ENCODE measurements at places on chromosomes 13 and 19.

DNA sequence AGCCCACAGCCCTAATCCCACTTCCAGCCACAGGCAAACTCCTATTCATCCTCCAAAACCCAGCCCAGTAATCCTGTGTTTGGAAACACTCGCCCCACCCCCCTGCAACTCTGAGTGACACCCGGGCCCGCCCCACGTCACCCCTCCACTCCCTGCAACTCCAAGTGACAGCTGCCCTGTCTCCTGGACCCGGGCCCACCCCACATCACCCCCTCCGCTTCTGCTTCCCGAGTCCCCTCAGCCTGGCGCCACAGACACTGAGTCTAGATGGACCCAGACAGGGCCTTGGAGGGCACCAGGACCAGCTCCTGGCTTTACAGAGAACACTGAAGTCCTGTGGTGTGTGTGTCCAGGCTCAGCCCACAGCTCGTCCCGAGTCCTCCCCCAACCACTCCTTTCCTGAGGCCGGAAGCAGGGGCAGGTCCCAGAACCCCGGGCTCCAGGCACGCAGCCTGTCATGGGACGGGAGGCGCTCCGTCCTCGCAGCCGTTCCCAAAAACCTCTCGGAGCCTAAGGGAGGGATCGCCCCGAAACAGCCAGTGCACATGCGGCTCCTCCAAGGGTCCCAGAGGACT, 7.7 kb downstream of the REXO1 start:
- DNase-seq = no peak

DNA sequence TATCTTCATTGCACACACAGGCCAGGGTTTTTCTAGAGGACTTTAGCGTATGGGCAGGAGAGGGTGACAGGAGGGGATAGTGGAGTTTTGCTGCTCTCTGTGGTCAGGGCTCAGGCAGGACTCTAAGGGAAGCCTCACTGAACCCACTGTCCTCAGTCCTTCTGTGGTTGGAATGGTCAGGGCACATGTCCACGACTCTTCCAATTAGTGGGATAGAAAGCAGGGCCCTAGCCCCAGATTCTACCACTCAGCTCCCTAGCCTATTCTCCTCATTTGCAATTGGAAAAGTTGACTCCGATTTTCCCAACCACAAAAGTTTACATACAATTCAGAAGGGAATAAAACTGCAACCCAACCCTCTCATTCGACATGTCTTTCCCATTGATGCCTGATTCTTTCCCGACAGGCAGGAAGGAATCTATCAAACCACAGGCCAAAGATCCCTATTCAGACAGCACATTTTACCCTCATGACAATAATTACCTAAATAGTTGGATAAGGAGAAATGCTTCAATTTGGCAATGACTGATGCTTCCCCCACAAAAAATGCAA, 38.2 kb downstream of the TGDS start:
- DNase-seq = no peak

- no peak for DNase-seq
These were observed 454.3 kb downstream of the PCDH17 start for GRCh38 chr13:58085819-58086218.

DNA sequence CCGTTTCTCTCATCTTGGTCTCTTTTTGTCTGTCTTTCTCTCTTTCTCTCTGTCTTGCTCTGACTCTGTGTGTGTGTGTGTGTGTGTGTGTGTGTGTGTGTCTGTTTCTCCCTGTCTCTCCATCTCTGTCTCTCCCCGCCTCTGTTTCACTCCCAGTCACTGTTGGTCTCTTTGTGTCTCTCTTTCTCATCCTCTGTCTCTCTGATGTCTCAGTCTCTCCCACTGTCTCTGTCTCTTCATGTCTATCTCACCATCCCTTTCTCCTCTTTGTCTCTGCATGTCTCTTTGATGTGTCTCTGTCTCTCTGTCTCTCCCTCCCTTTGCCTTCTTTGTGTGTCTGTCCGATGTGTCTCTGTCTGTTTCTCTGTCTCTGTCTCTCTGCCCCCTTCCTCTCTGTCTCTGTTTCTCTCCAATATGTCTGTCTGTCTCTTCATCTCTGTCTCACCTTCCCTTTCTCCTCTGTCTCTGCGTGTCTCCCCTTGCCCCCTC, 2.5 kb downstream of the NFIC start:
- no peak for DNase-seq

DNA sequence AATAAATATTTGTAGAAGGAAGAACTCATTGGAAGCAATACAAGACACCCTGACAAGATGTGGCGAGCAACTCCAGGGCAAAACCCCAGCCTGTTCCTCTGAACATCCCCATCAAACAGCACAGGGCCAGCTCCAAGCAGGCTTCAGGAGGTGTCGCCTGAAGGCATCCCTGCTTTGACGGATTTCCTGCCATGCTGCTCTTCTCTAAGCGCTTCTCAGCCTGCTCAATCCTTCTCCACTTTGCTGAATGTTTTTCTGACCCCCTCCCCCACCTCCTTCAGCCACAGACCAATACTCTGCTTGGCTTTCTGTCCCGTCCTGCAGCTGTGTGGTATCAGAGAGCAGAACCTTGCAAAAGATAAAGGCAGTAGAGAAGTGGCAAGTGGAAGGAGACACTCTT, 28.4 kb downstream of the C19orf81 start:
- no peak for DNase-seq

DNA sequence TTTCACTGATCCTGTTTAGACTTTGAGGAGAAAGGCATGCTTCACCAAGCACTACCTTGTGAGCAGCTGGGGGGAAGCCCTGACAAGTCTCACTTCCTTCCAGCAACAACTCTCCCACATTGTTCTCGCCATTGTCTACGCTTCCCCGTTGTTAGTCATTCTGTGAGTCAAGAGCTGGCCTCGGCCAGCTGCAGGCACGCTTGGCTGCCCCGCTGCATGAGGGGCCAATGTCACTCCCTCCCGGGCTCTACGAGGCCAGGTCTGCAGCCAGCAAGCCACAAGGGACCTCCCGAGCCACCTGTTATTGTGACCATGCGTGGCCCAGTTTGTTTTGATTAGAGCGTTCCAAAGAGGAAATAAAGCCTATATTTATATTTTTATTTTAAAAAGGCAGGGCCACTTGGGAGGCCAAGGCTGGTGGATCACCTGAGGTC, 220.9 kb downstream of the FOXO1 start:
- DNase-seq = no peak

DNA sequence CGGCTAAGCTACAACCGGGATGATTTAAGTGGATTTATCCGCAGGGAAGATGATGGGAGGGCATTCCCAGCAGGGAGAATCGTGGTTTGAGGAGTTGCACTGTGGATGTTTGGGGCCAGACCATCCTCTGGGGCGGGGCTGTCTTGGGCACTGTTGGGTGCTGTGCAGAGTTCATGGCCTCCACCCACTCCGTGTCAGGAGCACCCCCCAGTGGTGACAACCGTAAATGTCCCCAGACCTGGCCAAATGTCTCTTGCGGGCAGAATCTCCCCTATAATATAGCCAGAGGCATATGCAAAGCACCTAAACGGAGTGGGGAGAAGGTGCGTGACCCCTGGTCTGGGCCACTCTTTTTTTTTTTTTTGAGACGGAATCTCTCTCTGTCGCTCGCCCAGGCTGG, 40.2 kb downstream of the SMIM24 start:
- no peak for DNase-seq

GRCh38 chr19:41965106-41965505, 6.0 kb upstream of the RABAC1 start:
- no peak for DNase-seq

DNA sequence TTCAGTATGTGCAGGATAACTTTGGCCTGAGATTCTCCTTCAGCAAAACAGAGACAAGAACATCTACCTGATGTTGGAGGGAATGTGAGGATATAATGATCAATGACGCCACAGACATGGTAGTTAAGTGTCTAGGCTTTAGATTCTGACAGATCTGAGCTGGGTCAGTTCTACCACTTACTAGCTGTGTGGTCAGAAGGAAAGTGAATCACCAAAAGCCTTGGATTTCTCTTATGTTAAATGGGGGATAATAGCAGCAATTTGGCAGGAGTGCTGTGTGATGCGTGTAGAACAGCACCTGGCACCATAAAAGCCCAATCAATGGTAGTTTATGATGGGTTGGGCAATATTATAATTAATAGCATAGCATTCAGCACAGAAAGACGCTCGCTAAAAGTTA, 41.7 kb downstream of the RXFP2 start:
- peak; percentile 45 for DNase-seq

DNA sequence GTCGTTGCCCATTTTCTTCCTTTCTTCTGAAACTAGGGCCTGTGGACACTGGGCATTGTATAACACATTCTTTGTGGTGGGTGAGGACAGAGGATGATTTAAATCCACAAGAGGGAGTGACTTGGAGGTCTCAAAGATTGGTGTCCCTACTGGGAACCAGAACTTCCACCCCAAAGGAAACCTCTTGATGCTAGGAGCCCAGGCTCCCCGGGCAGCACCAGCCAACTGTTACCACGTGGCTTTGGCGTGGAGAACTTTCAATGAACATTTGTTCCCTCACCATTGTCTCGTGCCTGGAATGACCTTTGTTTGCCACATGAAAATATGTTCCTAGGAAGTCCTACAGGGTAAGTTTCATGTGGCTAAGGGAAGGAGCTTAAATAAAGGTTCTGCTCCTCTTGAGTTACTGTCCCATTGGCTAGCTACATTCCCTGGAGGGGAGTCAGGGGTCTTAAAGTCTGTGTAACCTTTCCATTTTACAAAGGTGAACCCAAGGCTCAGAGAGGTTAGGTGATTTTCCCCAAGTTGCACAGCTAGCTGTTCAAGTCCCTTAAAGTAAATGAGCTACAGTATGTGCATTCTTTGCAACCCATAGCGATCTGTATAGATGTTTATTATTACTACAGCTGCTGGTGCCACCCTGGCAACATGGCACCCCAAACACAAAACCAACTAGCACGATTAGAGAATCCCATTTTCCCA, 5.0 kb upstream of the CDX2 start:
- no peak for DNase-seq

DNA sequence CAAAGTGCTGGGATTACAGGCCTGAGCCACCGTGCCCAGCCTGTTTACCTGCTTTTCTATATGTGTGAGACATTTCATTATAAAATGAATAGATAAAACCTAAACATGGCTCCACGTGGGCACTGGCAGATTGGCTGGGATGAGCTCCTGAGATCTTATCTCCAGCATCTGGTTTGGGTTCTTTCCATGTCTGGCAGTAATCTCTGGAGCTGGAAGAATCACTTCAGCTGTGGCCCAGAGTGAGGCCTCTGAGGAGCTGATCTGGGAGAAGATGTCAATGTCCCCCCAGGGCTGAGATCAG, 5.5 kb upstream of the SULT2A1 start:
- no peak for DNase-seq

- no peak for DNase-seq
These were observed 1536.1 kb downstream of the UQCRFS1 start for GRCh38 chr19:27676877-27677276.

- DNase-seq = no peak
These were observed 61.1 kb downstream of the ZNF431 start for GRCh38 chr19:21202865-21203494.

GRCh38 chr19:10120538-10121189, 965 bp upstream of the EIF3G start:
- no peak for DNase-seq

DNA sequence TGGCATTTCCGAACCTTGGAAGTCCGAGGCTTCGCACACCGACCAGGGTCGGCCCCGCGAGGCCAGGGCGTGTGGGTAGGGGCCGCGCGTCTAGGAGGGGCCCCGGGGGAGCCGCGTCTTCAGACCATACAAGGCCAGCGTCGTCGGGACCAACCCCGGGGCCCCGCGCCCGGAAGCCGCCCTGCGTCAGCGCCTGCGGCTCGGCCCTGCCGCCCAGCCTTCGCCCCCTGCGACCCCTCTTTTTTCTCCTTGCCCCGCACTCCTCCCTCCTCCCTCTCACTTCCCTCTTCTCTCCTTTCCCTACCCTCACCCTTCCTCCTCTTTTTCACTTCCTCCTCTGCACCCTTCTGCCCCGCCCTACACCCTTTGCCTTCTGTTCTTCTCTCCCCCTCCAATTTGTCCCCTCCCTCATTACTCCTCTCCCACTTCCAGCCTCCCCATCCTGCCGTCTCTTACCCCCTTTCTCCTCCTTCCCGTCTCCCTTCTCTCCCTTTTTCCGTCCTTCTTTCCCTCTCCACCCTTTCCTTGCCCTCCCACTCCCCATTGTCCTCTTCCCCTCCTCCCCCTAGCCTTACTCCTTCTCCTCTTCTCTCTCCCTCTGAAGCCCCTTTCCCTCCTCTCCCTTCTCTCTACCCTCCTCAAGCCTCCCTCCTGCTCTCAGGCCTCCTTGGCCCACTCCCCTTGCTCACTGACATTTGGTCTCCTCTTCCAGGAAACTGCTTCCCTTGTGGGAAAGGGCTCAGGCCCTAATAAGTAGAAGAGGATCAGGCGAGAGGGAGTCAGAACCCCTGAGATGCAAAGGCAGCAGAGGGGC, 2.2 kb upstream of the PLEKHG2 start:
- peak; percentile 28 for DNase-seq

DNA sequence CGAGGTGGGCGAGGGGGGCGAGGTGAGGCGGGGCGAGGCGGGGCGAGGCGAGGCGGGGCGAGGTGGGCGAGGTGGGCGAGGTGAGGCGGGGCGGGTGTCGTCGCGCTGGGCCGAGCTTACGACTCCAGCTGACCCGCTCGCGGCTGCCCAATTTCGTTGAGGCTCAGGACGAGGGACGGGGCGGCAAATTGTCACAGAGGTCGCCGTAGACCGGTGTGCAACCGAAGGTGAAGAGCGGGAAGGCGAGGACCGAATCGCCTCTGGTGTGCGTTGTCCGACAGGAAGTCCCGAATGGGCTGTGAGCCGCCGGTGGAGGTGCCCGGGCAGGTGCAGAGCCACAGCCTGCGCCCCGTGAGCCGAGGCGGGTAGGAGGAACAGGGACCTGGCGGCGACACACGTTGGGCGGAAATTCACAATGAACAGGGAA, at the start of gene LACC1:
TSS of gene LACC1 (plus strand) at position 150 of the 427 bp plus-strand sequence. CDS start 1,082 bp downstream, outside the sequence.
- DNase-seq = no peak

DNA sequence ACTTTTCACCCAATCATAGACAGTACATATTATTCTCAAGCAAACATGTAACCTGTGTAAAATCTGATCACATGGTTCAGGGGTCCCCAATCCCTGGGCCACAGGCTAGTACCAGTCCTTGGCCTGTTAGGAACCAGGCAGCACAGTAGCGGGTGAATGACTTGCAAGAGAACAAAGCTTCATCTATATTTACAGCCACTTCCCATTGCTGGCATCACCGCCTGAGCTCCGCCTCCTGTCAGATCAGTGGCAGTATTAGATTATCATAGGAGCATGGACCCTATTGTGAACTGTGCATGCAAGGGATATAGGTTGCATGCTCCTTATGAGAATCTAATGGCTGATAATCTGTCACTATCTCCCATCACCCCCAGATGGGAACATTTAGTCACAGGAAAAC, 133.1 kb downstream of the MAB21L1 start:
- DNase-seq = no peak

Measured in NCI-H1105 (cell line).